Uterus (tissue), 4 donors: ENCODE measurements at places on chromosomes 1 and 21. TPM values are rescaled to one million over a fixed set of nuclear protein-coding genes. Genes with fewer than 3 reads are reported as not detected.
A peak's percentile ranks its signal among the peaks of the same experiment; 100 is the strongest.

The CFHR3 gene
- total RNA-seq, result not detected

The HES2 gene
- total RNA-seq, result not detected

DNA sequence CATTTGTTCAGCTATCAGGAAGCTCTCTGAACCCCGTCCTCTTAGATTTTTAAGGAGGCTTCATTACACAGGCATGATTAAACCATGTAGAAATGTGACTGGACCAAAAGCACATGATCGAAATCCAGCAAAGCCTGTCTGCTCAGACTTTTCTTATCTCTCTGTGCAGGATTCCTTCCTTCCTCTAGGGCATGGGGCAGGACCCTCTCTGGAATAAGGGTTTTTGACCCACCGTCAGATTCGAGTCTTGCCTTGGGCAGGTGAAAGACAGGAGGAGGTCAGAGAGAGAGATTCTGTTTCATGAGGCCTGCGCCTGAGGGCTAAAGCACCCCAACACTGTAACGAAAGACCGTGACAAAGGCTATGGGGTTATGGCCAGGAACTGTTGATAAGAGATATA lies 136.8 kb downstream of the RHOU start:
- no peaks in the 10 kb centered on the region for H3K27me3 ChIP-seq
- no peaks in the 10 kb centered on the region for H3K4me1 ChIP-seq
- H3K4me3 ChIP-seq, result no peak overlapping the region
- H3K27ac ChIP-seq, result peak overlapping the region; percentile 57
- no peak for DNase-seq
- no peaks in the 10 kb centered on the region for H3K36me3 ChIP-seq

The COL24A1 gene
- total RNA-seq, result not detected

GRCh38 chr1:61332196-61332753 lies 249.9 kb downstream of the NFIA start:
- no peak overlapping the region for H3K4me3 ChIP-seq
- no peaks in the 10 kb centered on the region for H3K27me3 ChIP-seq
- DNase-seq, result no peak
- H3K4me1 ChIP-seq, result no peaks in the 10 kb centered on the region
- H3K36me3 ChIP-seq, result no peaks in the 10 kb centered on the region
- no peak overlapping the region for H3K27ac ChIP-seq

DNA sequence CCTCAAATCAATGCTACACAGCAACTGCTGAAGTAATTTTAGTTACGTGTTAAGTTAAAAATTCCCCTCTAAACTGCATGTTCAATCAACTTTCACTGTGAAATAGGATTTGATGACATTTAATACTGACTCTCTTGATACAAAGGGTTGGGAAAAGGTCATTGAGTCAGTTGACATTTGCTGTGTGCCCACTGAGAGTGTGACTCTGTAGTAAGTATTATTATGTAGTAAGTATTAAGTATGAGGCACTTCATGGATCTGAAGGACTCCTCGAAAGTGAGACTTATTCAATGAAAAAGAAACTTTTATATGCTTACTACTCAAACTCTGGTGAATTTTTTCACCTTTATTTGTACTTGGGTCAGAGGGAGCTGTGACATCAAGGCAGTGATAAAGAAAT lies 83.1 kb upstream of the S1PR1 start:
- no peak for DNase-seq
- no peaks in the 10 kb centered on the region for H3K36me3 ChIP-seq
- H3K4me1 ChIP-seq, result no peaks in the 10 kb centered on the region
- no peak overlapping the region for H3K27ac ChIP-seq

The MAN1A2 gene
- 77.6 TPM for total RNA-seq

The CFAP74 gene
- not detected for total RNA-seq

DNA sequence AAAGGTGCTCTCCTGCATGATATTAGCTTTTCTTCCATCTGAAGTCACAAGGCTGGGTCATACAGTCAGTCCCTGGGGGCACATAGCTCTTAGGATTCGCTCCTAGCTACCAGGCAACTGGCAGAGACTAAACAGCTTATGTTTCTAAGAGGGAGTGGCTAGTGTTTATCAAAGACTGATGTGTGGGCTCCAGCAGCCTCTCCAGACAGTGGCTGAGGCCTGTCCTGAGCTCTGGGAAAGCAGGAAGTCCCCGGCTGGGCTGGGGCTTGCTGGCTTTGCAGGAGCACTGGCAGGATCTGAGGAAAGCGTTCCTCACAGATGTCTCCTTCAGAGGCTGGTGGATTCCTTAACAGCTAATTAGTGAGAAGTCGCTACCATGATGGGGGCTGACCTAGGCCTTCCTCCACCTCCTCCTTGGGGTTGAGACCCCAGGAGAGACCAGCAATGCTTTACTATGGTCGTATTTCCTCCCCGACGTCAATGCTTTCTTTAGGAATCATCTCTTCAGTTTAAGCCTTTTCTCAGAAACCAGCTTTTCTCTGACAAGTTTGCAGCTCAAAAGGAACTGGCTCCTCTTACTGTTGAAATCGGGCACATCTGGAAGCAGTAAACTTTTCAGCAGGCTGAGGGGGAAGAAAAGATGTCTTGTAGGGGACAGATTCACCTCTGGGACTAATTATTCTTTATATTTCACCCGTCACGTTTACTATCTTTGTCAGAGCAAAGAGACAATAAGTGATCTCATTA lies 33.5 kb upstream of the HHAT start:
- H3K27me3 ChIP-seq, result no peaks in the 10 kb centered on the region
- peak; percentile 56 for DNase-seq
- no peak overlapping the region for H3K4me3 ChIP-seq
- peaks cover 17% of the 10 kb centered on the region for H3K4me1 ChIP-seq

DNA sequence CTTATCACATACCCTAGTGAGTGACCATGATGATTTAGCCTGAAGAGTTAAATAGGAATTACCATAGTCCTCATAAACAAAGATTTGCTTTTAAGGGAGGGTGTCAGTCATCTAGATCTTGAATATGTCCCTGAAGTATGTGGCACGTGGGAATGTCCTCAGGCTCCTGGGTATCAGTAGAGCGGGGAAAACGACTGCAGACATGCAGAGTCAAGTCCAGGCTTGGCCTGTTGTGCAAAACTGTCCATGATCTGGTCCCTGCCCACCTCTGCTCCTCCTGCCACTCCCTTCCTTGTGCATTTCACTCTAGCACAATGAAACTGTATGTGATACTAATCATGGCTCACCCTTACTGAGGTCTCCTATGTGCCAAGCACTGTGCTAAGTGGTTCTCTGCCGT lies 12.9 kb downstream of the MOV10 start:
- H3K27ac ChIP-seq, result no peak overlapping the region
- no peaks in the 10 kb centered on the region for H3K4me1 ChIP-seq
- DNase-seq, result no peak
- no peak overlapping the region for H3K4me3 ChIP-seq
- no peaks in the 10 kb centered on the region for H3K36me3 ChIP-seq

GRCh38 chr1:58780836-58781452 lies 2.9 kb downstream of the JUN start:
- no peaks in the 10 kb centered on the region for H3K27me3 ChIP-seq
- DNase-seq, result no peak
- H3K4me1 ChIP-seq, result no peaks in the 10 kb centered on the region
- peak overlapping the region; percentile 95 for H3K4me3 ChIP-seq

DNA sequence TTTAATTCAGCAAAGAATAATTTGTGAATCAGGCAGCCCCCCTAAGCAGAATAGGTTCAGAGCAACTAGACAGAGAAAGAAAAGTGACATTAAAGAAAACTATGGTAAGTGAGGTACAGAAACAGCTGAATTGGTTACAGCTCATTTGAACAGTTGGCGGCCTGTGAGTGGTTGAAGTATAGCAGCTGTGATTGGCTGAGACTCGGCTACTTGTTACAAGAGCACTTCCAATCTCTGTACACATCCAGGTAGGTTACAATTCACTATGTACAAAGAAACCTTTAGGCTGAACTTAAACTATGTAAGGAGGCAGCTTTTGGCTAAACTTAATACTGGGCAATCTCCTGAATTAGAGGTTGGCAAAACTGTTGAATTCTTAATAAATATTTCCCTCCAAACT lies 171.1 kb upstream of the LHX8 start:
- H3K27me3 ChIP-seq, result no peaks in the 10 kb centered on the region
- H3K4me3 ChIP-seq, result no peak overlapping the region
- no peak overlapping the region for H3K27ac ChIP-seq
- no peaks in the 10 kb centered on the region for H3K4me1 ChIP-seq
- DNase-seq, result no peak
- H3K36me3 ChIP-seq, result no peaks in the 10 kb centered on the region

The LMX1A gene
- 0.41 TPM for total RNA-seq

GRCh38 chr1:27145934-27146354 lies 9.0 kb downstream of the SLC9A1 start:
- DNase-seq, result peak; percentile 71
- H3K27me3 ChIP-seq, result no peaks in the 10 kb centered on the region
- no peaks in the 10 kb centered on the region for H3K36me3 ChIP-seq
- no peak overlapping the region for H3K4me3 ChIP-seq

The GMEB1 gene
- total RNA-seq, result 2.4 TPM

DNA sequence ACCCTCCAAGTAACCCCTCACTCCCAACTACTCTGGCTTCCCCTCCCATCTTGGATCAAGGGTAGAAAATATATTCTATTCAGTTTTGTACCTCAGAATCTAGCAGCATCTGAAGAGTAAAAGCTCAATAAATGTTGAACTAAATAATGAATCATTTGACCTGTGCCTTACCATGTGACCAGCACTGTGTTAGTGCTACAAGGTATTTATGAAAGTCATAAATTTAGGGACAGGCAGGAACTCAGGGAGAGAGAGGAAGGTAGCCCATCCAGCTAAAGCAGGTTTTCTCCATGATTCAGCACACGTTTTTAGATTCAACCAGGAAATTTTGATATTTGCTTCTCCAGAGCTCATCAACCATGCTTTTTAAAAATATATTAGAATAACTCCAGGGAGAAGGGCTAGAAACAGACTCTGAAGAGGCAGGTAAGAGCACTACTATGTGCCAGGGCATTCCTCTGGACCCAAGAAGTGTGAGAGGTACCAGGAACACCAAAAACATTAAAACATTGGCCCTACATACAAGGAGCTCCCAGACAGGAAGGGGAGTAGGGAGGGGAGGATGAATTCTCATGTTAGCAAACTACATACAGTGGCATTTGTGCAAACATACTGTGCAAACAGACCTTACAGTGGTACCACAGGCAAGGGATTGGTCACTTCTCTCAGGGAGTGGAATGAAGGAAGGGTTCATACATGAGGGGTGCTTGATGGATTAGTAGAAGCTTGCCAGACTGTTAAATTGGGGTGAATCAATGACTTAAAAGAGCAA lies 64.3 kb downstream of the FYB2 start:
- no peak overlapping the region for H3K27ac ChIP-seq
- no peaks in the 10 kb centered on the region for H3K4me1 ChIP-seq
- H3K4me3 ChIP-seq, result no peak overlapping the region
- DNase-seq, result no peak
- H3K36me3 ChIP-seq, result no peaks in the 10 kb centered on the region

DNA sequence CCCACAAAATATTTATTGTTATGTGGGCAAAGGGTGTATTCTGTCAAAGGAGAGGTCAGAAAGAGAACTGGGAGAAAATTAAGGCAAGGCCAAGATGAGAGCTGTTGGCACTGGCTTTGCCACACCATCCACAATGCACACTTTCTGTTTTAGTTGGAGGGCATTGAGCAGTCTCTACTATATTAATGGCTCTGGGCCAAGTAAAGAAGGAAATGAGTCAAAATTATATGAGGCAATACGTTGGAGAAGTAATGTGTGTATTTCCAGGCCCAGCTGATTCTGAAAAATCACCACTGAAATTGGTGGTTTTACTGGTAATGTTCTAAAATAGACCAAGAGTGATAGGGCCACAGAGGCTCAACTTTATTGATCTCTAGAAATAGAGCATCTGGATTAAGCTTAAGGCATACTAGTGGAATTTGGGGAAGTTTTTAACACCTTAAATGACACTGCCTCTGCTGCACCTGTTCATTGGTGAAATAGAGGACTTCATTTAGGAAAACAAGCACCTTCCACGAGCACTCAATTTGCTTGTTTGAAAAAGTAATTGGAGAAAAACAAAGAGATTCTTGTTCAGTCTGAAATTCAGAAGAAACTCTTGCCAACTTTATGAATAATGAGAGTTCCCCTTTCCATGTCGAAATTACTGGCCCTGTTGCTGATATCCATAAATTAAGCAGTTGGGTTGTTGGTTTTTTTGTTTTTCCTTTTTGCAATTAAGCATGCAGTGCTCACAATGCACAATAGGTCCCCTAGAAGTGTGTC lies 424.9 kb downstream of the ADGRL2 start:
- no peaks in the 10 kb centered on the region for H3K27me3 ChIP-seq
- H3K4me3 ChIP-seq, result no peak overlapping the region
- no peaks in the 10 kb centered on the region for H3K4me1 ChIP-seq
- DNase-seq, result no peak
- H3K27ac ChIP-seq, result peak overlapping the region; percentile 62

GRCh38 chr1:183609759-183610452 lies 19.6 kb upstream of the NCF2 start:
- no peak for DNase-seq
- no peaks in the 10 kb centered on the region for H3K36me3 ChIP-seq
- peaks cover 8% of the 10 kb centered on the region for H3K4me1 ChIP-seq

GRCh38 chr21:42781150-42781970 lies 98.0 kb downstream of the WDR4 start:
- no peak overlapping the region for H3K27ac ChIP-seq
- H3K36me3 ChIP-seq, result no peaks in the 10 kb centered on the region
- H3K4me3 ChIP-seq, result peak overlapping the region; percentile 18
- H3K4me1 ChIP-seq, result no peaks in the 10 kb centered on the region
- DNase-seq, result peak; percentile 29

The SPATA46 gene
- not detected for total RNA-seq

GRCh38 chr1:93304716-93305138 lies 41.0 kb upstream of the DR1 start:
- H3K36me3 ChIP-seq, result no peaks in the 10 kb centered on the region
- no peak overlapping the region for H3K4me3 ChIP-seq
- H3K27ac ChIP-seq, result no peak overlapping the region
- no peaks in the 10 kb centered on the region for H3K27me3 ChIP-seq
- DNase-seq, result peak; percentile 52
- H3K4me1 ChIP-seq, result no peaks in the 10 kb centered on the region

The SLC1A7 gene
- total RNA-seq, result not detected

DNA sequence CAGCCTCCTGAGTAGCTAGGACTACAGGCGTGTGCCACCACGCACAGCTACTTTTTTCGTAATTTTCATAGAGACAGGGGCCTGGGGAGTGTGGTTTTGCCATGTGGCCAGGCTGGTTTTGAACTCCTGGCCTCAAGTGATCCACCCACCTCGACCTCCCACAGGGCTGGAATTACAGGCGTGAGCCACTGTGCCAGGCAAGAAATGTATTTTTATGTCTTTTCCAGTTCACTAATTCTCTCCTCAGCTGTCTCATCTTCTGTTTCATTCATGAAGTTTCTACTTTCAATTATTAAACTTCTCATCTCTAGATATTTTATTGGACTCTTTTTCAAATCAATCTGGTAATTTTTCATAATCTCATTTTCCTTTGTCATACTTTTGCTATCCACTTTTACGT lies 72.1 kb upstream of the DISP3 start:
- H3K4me1 ChIP-seq, result no peaks in the 10 kb centered on the region
- H3K27ac ChIP-seq, result no peak overlapping the region
- no peak for DNase-seq
- no peak overlapping the region for H3K4me3 ChIP-seq
- H3K27me3 ChIP-seq, result no peaks in the 10 kb centered on the region

The TSSK3 gene
- total RNA-seq, result 21.3 TPM
